ENCODE measurements at places on chromosomes 2 and 18.

DNA sequence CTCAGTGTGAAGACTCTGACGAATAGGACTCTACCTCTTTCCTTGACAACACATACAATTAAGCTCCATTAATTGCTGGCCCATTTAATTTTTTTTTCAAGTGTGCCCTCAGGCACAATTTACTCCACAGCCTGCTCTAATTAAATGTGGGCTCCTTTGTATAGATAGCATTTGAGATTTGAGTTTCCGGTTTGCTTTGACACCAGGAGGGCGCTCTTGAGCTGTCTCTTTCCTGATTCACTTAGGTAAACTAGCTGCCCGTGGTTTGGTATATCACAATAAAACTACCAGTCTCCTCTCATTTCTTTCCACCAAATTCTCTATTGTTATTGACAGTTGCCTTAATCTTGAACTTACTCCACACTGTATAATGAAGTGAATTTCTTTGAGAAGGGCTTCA is 666.0 kb downstream of the DSC3 start:
- no peak for DNase-seq

- DNase-seq, result no peak
These were observed 126.9 kb upstream of the TRIB2 start for GRCh38 chr2:12589802-12590320.

GRCh38 chr2:13495051-13495450 is 778.3 kb downstream of the TRIB2 start:
- no peak for DNase-seq

DNA sequence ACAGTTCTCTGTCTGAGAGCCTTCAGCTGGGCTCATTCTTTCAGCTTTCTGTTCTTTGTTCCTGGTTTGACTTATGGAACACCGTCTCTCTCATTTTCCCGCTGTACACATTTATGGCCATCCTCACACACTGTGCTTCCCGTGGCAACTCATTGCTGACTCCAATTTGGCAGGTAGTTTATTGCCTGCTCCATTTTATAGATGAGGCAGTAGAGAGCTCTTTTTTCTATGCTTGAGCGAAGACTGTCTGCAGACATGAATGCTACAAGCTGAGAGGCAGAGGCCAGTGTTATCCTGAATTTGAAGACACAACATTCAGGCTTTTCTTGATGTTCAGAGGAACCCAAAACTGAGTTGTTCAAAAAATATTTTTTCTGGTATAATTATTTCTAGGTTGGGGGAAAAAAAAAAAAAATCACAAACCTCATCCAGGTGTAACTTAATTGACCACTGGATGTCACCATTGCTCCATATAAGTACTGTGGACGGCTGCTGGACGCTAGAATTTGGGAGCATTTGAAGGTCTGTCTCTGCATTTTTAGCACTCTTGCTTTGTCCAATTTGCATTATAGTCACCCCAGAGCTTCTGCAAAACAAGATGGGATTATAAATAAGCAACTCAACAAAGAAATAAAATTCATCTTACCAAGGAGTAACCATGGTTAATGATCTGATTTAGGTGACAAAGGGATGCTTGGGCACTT is 83.5 kb downstream of the HRH4 start:
- no peak for DNase-seq

- DNase-seq, result no peak
These were observed 20.0 kb downstream of the SFTPB start for GRCh38 chr2:85647823-85648526.

- no peak for DNase-seq
These were observed 157.4 kb downstream of the LTBP1 start for GRCh38 chr2:33104052-33104623.

- DNase-seq, result no peak
These were observed 13.4 kb upstream of the MAP3K2 start for GRCh38 chr2:127400897-127401756.

DNA sequence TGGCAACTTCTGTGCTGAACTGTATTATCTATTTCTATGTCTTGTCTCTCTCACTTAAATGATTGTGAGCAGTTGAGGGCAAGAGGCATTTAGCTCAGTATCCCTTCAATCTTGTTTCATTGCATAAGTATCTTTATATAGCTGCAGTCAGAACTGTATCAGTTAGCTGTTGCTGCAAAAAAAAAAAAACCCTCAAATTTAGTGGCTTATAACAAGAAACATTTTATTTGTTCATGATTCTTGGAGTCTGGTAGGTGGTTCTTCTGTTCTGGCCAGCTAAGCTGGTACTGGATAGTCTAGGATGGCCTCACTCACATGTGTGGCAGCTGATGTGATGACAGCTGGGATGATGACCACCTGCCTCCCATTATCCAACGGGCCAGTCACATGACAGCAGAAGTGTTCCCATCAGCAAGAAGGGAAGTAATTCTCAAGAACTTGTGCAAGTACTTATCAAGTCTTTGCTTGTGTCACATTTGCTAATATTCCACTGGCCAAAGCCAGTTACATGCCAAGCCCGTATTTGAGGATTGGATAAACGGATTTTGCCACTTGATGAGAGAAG is 67.8 kb downstream of the SLC4A3 start:
- no peak for DNase-seq

DNA sequence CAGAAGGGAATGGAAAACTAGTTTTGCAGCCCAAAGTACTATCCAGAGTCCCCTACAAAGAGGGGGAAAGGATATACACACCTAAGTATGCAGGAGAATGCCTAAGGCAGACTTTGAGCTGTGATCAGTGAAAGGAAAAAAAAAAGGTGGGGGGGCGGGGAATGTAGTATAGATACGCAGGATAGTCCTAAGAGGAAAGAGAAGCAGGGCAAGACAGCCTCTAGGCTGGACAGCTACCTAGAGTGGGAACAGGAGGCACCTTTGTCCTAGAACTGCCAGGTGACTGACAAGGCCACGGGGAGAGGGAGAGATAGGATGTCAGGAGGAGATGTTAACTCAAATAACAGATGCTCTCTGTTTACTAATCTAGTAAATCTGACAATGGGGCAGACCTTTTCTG is 6.0 kb downstream of the REEP1 start:
- DNase-seq, result no peak

GRCh38 chr2:156321243-156321904 is 11.1 kb downstream of the NR4A2 start:
- no peak for DNase-seq

GRCh38 chr18:57845605-57846074 is 42.5 kb upstream of the ATP8B1 start:
- no peak for DNase-seq

DNA sequence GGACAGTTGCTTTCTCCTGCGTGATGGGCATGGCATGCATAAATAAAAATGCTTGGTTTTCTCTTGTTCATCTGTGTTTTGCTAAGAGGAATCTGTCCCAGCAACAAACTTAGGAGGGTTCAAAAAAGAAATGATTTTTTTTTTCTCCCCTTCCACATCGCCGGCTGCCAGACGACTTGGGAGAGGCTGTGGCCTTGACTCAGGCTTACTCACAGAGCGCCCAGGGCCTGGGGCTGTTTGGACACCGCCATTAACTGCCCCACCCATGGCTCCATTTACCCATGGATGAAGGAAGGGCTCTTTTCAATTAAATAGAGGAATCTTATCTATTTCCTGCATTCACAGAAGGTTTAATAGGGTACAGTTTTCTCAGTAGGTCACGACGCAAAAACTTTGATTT is 22.3 kb upstream of the SERPINB5 start:
- no peak for DNase-seq

- no peak for DNase-seq
These were observed 7.0 kb downstream of the EFEMP1 start for GRCh38 chr2:55916473-55917049.

- DNase-seq, result no peak
These were observed 75.0 kb upstream of the SLC25A52 start for GRCh38 chr18:31835528-31836133.

- DNase-seq, result no peak
These were observed 110.5 kb upstream of the ID2 start for GRCh38 chr2:8571301-8571791.

GRCh38 chr2:15031745-15032240 is 399.3 kb downstream of the LRATD1 start:
- no peak for DNase-seq

GRCh38 chr2:82893190-82893589 is 1565.9 kb downstream of the SUCLG1 start:
- DNase-seq, result no peak

DNA sequence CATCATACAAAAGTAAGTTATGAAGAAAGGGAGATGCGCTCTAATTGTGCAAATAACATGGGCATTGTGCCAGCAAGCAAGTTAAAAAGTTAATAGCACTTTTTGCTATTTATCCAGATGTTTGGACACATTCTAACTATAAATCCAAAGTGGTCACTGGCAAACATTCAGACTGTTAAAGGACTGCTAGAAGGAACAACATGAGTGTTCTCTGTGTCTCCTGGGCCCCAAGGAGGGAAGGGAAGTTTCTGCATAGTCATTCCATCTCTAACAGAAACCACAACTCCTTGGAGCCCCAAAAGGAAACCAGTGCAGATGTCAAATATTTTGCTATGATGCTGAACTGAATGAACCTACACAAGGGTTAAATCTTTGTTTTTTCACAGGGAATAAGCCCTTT is 213.3 kb upstream of the HNRNPA3 start:
- no peak for DNase-seq

- DNase-seq, result no peak
These were observed 185.2 kb downstream of the ZFP36L2 start for GRCh38 chr2:43041173-43041591.

GRCh38 chr2:167388497-167388896 is 500.2 kb downstream of the XIRP2 start:
- DNase-seq, result no peak

DNA sequence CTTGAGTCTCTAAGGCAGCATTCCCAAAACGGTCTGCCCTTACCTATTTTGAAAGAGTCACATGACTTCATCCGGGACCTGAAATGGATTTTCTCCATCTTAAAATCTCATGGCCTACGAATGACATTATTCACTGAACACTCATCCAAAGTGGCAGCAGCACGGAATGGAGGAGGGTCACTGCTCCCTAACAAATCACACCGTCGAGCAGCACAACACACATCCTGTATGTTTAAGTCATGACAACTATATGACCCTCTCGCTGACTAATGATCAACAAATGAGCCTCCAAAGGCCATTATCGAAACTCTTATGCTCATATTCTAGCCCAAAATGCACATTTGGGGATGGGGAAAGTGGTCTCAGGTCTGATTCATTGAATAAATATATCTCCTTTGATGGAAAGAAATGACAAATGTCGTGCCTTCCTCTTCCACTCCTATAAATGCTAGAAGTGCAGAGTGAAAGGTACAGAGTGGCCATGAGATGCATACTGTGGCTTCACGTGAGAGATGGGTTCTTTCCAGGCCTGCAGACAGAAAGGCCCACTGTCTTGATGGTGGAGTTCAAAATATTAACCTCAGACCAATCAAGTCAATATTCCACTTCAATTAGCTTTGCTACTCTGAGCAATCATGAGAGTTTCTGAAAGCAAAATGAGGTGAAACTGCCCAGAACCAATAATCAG is 70.8 kb downstream of the C2orf76 start:
- no peak for DNase-seq

GRCh38 chr2:25567406-25567805 is 106.0 kb downstream of the DTNB start:
- no peak for DNase-seq

DNA sequence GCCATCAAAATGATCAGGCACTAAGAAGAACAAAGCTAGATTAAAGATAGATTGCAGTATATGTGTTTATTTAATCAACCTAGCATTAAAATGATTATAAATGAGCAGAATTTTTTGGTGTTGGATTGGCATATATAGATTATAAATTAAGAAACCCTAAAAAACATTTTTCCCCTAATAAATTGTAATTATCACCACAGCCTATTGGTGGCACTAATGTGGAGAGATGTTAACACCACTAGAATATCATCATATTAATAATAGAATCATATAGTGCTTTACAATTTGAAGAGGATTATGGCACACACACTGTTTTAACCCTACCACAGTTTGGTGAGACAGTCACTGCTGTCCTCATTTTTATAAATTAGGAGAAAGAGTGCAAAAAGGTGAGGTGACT is 112.4 kb upstream of the RND3 start:
- DNase-seq, result no peak

DNA sequence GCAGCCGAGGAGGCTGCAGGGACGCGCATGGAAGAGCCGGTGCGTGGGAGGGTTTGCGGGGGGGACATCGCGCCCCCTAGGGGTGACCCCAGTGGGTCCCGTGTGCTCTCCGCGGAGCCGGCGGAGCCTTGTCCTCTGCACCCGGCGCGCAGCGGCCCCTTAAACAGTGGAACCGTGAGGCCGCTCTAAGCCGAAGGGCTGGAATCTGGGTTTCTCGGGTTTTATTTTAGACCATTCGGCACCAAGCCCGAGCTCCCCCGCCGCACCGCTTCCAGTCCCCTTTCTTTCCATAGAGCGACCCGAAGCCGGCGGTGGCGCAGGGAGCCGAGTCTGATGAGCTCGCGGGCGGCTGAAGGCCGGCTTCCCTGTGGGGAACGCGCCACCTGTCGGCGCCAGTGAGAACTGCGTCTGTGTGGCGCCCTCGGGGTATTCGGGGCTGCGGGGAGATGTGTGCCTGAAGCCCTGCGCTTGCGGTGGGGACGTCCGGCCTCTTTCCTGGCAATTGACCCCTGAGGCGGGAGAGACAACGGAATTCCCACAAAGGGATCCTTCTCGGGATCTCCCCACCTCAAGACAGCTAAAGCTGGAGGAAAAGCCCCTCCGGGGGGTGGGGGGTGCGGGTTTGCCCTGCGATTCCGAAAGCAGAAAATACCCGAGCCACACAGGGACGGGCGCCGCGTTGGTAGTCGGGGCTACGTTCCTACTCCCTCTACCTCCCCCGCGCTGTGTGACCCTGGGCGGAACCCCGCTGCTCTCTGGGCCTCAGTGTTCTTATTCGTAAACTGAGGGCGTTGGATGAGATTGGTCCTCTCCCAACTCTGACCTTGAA is 8.2 kb upstream of the EN1 start:
- DNase-seq, result peak; percentile 88

- no peak for DNase-seq
These were observed 170.8 kb downstream of the PMAIP1 start for GRCh38 chr18:60070631-60071030.

GRCh38 chr2:239729681-239730566 is 295.2 kb downstream of the NDUFA10 start:
- no peak for DNase-seq

DNA sequence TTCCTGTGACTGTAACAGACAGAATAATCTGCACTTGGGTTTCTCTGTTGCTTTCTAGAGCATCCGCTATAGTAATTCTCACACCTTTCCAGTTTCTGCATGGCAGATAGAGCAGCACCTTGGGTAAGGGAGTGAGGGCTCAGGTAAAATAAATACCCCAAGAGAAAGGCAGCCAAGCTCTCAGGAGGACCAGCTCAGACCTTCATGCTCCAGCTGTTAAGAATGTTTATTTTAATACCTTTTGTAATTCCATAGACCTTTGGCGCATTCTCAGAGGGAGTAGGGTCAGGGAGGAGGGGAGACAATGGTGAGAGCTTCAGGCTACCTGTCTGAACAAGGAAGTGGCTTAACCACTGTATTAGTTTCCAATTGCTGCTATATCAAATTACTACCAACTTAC is 16.2 kb upstream of the TMEM178A start:
- DNase-seq, result no peak

GRCh38 chr2:23522726-23523372 is 137.9 kb downstream of the KLHL29 start:
- DNase-seq, result no peak

GRCh38 chr2:47056868-47057686 is 98.0 kb downstream of the STPG4 start:
- DNase-seq, result no peak

- DNase-seq, result no peak
These were observed 3.6 kb upstream of the CAPG start for GRCh38 chr2:85413592-85414420.

GRCh38 chr18:9068346-9068745 is 34.2 kb upstream of the NDUFV2 start:
- DNase-seq, result no peak

Data from stimulated activated CD4-positive, alpha-beta T cell treated with anti-CD3 and anti-CD28 coated beads, Interleukin-2, amount 100 ng/mL, for 48 hours (primary cell).